Activated T-helper 1 cell treated with anti-CD3 and anti-CD28 coated beads, Interleukin-2, amount 50 U/mL, for 16 hours (primary cell): ENCODE measurements at places on chromosomes 3 and 15.

GRCh38 chr15:69576948-69577351 lies 124.3 kb downstream of the RPLP1 start:
- DNase-seq = no peak

DNA sequence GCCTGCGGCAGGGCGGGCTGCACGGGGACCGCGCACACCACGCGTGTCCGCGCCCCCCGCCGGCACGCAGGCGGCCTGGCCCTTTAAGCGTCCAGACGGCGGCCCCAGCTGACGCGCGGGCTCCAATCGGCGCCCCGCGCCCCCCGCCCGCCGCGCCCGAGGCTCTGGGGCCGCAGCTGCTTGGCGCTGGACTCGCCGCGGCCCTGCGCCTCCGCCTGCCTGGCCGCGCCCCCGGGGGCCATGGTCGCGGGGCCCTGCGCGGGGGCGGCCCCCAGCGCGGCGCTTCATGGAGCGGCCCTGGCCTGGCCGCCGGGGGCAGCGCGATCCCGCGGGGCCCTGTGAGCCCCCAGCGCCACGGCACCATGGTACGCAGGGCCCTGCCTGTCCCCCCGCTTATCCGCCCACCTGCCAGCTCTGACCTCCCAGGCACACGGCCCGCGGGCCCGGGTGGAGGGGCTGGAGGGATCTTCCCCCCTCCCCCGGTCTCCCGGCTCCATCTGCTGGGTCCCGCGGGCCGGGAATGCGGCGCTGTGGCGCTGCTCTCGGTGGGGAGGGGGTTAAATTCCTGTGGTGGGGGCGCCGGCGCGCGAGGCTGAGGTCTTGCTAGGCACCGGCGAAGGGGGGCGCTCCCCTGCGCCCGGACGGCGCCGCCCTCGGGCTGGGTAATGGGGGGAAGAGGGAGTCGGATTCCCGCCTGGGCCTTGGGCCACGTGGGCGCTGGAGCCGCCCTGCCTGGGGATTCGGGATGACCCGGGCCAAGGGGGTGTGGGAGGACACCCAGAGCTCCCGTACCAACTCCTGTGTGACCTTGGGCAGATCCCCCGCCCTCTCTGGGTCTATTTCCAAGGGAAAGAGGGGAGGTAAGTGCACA lies 1.1 kb downstream of the ZBTB47 start:
- no peak for DNase-seq

DNA sequence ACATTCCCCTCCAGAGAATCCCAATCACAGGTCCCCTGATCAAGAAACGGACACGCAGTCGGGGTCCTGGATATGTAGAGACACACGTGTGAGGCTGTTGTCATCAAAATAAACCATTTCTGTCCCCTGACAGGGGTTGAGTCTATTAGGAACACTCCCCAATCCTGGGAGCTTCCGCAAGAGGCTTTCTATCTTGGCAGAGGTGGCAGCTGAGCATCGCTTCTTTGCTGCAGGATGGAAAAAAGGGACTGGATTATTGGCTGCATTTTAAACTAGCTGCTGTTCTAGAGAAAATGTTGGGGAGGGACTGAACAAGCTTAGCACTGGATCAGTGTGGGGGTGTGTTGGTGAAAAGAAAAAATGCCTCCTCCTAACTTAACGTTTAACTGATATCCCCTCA lies 2.5 kb upstream of the CNTN4 start:
- no peak for DNase-seq

GRCh38 chr3:141191097-141191749 lies 40.4 kb upstream of the PXYLP1 start:
- no peak for DNase-seq

- DNase-seq = no peak
Observed at GRCh38 chr15:66232267-66232625, 21.3 kb downstream of the MEGF11 start.

- no peak for DNase-seq
Observed at GRCh38 chr3:48411041-48411588, 18.8 kb downstream of the PLXNB1 start.

DNA sequence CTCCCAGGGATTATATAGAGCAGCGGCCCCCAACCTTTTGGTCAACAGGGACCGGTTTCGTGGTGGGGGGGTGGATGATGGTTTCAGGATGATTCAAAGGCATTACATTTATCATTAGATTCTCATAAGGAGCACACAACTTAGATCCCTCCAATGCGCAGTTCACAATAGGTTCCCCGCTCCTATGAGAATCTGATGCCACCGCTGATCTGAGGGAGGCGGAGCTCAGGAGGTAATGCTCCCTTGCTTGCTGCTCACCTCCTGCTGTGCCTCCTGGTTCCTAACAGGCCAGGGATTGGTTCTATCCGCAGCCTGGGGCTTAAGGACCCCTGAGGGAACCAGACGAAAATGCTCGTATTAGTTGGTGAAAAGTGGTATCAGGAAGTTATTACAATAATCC lies 1.3 kb upstream of the HACD2 start:
- DNase-seq = peak; percentile 7

DNA sequence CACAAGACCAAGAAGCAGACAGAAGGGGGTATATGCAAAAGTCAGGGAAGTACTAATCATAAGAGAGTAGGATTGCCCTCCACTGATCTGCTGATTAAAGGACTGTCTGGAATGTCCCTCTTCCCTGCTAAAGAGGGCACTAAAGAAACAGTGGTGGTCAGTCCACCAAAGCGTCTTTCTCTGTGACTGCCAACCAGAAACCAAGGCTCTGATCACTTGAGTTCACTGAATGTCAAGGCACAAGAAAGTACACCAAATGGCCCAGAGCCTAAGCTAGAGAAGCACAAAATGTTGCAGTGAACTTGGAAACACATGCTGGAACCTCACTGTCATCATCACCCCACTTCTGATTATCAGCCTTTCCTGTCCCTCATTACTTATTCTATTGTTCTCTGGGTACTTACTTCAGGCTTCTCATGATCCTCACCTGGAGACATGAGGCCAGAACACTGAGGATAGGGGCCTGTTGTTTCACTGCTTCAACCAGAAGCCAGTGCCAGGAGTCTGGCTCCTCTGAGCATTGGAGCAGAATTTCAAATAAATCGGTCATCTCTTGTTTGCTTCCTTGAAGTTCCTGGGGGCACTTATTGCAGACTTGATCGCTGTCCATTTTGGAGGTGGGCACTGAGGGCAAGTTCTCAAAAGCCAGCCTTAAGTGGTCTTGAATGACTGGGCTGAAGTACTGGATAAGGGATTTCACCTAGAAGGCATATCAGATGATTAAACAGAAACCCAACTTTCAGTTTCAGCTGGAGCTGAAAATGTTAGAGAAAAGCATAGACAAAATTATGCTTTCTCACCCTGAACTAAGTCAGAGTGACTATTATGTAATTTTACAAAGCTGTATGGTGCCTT lies 58.9 kb downstream of the EIF3J start:
- DNase-seq = no peak

- DNase-seq = no peak
Observed at GRCh38 chr3:43180027-43180426, 74.1 kb upstream of the POMGNT2 start.

DNA sequence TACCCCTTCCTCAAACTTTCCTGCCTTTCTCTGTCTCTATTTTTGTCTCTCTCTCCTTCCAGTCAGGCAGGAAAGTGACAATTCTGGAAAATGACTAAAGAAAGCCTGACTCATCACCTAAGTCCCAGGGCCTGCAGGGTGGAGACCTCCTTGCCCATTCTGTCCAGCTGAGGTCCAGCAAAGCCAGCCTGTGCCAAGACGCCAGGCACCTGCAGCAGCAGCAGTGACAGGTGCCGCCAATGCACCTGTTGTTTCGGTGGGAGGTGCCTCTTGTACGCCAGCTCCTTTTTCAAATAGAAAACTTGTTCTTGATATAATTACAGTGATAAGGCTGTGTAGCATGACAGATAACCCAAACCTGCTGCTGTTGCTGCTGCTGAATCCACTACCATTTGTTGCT lies 501.3 kb downstream of the NTRK3 start:
- no peak for DNase-seq

DNA sequence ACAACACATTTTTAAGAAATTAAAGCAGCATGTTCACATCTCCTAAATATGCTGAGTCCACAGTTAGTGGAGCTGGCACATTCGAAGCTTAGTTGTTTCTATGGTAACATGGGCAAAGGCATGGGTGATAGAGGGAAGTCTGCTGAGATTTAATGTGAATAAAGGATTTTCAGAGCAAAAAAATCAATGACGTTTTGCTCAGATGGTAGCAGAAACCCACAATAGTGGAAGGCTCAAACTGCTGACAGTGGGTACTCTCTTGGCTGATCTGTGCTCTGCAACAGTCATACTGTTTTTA lies 795.1 kb upstream of the ARPP21 start:
- no peak for DNase-seq

- no peak for DNase-seq
Observed at GRCh38 chr3:123805504-123805903, 78.6 kb downstream of the MYLK start.

DNA sequence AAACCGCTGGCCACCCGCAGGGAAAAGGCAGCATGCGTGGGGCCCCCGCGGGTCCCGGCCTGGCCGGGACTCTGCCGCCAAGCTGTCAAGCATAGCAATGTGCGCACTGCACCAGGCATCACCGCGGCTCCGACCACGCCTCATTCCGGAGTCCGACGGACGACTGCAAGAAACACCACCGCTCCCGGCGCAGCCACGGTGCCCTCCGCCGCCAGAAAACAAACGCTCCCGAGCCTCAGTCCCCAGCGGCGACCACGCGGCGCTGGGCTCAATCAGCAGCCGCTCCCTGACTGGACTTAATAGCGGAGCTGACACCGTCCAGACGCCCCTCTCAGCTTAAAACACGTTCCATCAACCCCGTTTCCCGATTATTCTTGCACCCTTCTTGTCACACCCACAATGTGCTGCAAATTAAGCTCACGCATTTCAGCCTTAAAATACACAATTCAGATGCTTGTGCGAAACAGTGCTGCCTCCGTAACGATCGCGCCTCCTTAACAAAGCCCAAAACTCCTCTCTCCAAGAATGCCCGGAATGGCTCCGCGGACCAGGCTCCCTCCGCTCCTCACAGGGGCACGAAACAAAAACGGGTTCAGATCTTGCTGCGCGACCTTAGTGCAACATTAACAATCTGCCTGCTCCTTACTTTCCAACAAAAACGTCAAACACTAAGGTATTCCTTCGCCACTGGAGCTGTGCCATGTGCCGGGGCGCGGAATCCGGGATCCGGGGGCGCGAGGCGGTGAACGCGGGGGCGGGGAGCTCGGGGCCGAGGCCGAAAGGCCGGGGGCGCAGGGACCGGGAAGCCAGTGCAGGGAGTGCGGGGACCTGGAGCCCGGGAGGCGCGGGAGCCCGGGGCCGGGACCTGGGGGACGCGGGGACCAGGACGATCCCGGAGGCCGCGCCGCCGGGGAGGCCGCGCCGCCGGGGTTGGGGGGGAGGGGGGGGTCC lies 655 bp downstream of the CYFIP1 start:
- DNase-seq = no peak

DNA sequence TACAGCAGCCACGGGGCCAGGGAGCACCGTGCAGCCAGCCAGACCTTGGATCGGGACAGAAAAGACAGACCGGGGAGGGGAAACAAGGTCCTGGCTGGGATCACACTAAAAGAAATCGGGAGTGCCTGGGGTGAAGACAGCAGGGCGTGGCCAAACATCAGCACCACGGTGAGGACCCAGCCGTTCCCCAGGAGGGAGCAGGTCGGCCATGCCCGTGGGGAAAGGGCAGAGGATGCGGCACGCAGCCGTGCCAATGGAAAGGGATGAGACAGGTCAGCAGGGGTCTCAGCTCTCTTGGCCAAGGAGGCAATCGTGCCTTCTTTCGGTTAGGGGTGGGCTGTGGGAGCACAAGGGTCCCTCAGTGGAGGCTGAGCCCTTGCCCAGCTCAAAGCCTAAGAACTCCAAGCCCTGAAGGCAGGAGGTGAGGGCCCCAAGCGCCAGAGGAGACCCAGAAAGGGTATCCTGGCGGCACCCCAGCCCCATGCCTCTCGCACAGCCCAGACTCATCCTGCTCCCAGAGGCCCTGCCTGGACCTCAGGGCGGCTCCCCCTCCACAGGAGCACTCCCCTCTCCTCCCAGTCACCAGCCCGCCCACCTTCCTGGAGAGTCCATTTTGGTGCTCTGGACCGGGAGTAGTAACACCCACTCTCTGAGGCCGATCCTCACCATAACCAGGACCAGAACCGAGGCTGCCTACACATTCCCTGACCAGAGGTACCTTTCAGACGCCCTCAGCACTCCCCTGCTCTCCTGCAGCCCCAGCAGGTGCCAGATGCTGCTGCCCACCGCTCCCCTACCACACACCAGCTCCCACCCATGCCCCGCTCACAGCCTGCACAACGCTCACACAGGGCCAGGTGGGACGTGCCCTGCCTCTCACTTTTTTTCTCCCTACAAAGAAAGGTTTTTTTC lies 23.2 kb upstream of the OCA2 start:
- DNase-seq = no peak

- DNase-seq = no peak
Observed at GRCh38 chr3:107045791-107046190, 331.4 kb upstream of the CCDC54 start.

DNA sequence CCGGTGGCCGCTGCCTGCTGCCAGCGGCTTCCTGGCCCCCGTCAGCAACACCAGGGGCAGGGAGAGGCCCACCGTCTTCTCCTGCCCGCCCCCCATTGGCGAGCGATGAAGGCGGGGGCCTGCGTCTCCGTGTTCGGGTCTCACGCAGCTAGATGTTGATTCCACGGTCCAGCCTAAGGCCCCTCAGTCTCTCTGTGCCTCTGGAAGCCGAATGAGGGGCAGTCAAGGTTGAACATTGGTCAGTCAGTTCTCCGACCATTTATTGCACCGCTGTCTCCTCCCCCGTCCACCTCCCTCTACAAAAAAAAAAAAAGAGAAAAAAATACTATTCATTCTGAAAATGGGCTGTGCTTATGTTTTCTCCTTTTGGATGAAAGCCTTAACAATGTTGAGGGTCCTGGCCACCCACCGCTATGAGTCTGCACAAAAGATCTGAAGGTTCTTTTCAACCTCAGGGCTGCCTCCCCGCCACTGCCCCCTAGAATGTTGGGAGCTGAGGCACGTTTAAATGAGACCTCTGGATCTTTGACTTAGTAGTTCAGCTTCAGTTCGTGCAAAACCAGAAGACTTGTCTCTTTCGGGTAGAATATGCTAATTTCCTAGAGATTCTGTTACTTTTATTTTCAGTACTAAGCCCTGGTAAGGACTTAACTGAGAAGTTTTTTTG lies 736 bp downstream of the IREB2 start:
- DNase-seq = peak; percentile 20

- DNase-seq = peak; percentile 7
Observed at GRCh38 chr3:105868431-105868741, 426 bp downstream of the CBLB start.

GRCh38 chr3:53808496-53808895 lies 37.7 kb downstream of the CHDH start:
- no peak for DNase-seq

- DNase-seq = no peak
Observed at GRCh38 chr3:65953301-65953812, 85.4 kb downstream of the MAGI1 start.

DNA sequence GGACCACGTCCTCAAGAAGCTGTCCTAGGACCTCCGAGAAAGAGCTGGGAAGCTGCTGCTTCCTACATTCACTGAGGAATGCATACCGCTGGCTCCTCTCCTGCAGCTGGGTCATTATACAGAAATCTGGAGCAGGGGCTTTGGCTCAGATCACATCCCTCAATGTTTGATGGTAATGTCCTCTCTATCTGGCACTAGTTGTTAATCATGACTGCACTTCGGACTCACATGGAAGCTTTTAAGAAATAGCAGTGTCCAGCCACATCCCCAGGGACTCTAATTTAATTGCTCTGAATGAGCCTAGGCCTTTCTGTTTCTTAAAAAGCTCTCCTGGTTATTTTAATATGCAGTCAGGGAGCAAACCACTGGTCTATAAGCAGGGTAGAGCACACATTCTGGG lies 25.7 kb upstream of the MYRIP start:
- no peak for DNase-seq
